Naive thymus-derived CD8-positive, alpha-beta T cell (primary cell): ENCODE measurements at places on chromosomes 1 and 21.

DNA sequence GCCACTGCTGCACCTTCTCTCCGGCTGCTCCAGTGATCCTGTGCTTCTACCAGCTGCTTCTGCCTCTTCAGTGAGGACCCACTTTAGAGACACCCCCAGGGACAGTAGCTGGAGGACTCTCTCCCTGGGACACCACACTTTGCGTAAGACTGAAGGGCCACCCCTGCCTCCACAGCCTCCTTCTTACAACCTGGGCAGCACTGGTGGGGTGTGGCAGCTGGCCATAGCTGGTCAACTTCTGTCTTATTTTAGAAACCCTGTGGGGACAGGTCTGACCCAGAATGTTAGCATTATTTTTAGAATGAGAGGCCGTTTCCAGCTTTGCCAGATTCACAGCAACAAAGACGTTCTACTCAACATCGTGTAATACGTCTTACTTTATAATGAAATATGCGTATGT, 1.1 kb upstream of the KRTAP10-9 start:
- no peak for DNase-seq

DNA sequence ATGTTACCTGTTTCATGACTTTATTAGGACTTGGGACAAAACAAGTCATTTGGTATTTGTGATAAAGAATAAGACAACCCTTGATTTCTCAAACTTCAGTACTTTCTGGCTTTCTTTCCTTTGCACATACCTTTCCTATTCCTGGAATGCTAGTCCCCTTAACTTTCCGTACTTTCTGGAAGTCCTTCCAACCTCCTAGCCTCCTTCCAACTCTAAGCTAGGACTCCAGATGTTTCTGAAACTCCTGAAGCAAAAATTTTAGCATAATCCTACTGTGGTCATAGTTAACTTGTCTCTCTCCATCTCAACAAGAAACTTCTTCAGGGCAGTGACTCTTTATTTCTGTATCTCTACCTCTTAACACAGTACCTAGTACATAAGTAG, 19.8 kb upstream of the C1orf105 start:
- no peak for DNase-seq

GRCh38 chr1:16984717-16985116, 4.3 kb upstream of the MFAP2 start:
- DNase-seq = no peak

DNA sequence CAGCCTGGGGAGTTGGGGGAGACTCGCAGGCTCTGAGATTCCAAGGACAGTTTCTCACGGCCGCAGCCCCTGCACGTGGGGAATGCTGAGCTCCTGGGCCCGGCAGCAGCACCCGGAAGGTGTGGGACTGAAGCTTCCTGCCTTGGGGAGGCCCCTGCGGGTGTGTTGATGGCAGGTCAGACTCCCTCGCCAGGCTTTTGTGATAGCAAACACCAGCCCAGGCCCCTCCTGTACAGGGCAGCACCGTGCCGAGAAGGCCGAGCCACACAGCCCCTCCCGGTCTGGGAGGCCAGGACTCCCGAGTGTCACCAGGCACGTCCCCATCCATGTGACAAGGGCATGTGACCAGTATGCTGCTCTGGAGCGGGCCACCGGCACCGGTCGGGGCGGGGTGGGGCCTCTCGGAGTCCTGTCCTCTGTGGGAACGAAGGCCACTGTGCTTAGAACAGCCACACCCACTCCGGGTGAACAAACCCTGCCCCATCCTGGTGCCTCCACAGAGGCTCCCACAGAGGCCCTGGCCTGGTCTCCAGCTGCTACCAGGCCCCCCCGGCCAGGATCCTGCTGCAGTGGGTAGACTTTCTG, 31.1 kb upstream of the ARHGEF16 start:
- DNase-seq = no peak

GRCh38 chr1:10900691-10901090, 104.2 kb upstream of the CASZ1 start:
- DNase-seq = no peak

DNA sequence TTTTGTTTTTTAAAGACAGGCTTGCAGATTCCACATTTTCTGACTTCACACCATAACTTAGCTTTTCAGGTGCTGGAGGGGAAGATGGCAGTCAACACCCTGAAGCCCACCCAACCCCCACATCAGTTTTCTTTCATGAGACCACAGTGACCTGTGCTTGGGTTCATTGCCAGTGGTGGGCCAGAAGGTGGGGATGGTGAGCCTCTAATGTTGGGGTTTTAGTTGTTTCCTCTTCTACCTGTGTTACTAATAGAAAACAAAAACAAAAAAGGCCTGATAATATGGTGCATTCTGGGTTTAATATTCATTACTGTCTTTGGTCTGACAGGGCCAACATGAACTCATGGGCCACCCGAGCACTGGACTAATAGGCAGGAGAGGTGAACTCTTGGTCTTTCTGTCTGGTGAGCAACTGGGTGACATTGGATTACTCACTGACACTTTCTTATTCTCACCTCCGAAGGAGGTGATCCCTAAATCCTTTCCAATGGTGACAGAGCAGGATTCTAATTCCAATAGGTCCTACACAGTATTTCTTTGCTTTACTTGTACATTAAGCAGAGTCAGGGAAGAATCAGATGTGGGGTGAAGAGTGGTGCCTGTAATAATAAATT, 132.8 kb downstream of the CLIC6 start:
- DNase-seq = no peak

DNA sequence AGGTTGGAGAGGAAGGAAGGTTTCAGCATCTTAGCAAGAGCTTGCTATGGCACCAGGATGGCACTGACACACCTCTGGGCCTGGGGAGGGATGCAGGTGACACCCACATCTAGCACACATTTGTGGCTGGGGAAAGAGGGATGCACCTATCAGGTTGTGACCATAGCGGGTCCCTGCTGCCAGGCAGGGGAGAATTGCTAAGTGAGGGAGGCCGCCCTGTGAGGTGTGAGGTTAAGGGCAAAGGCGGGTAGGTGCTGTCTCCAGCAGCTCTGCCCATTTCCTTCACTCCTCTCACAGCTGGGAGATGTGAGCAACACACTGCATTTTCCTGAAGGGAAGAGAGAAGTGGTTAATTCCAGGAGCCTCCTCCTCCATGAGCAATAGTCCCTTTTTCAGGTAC, 83.2 kb upstream of the TLR5 start:
- no peak for DNase-seq

GRCh38 chr1:42164551-42165420, at the start of gene GUCA2A:
GUCA2A (minus strand) TSS chr1:42164745; CDS start chr1:42164712, 33 bp downstream.
- no peak for DNase-seq

- DNase-seq = peak; percentile 72
These were observed 30.5 kb downstream of the MROH7 start for GRCh38 chr1:54671985-54672608.

DNA sequence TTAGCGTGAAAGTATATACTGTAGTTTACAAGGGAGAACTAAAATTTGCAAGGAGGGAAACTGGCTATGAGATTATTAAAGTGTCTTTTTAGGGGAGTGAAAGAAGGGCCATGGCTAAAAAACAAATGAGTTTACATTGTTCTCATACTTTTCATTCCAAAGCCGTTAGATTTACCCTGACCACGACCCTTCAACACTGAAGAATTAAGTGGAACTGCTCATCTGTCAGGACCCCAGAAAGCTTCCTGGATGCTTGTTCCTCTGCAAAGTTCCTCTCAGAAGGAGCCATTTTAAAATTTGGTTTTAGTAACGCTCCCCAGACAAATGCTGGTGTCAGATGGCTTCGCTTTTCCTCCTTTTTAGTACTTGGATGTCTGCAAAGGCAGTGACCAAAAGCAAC, 82.7 kb upstream of the ZBTB18 start:
- no peak for DNase-seq

DNA sequence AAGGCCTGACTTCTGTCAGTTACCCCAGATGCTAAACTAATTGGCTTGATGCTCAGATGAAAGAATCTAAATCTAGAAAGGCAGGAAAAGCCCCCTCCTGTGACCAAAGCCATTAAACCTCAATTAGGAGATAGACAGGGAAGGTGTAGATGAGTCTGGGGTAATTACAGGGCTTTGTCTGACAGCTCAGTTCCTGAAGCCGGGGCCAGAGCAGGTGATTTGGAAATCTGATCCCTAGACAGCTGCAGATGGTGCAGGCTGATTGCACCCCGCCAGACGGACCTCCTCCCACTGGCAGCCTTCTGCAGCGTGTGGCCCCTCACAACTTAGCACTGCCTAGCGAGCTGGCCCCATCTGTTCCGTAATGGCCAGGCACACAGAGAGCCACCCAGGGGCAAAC, 395.1 kb downstream of the HLX start:
- DNase-seq = no peak

- no peak for DNase-seq
These were observed 401 bp downstream of the UQCRH start for GRCh38 chr1:46303872-46304326.

DNA sequence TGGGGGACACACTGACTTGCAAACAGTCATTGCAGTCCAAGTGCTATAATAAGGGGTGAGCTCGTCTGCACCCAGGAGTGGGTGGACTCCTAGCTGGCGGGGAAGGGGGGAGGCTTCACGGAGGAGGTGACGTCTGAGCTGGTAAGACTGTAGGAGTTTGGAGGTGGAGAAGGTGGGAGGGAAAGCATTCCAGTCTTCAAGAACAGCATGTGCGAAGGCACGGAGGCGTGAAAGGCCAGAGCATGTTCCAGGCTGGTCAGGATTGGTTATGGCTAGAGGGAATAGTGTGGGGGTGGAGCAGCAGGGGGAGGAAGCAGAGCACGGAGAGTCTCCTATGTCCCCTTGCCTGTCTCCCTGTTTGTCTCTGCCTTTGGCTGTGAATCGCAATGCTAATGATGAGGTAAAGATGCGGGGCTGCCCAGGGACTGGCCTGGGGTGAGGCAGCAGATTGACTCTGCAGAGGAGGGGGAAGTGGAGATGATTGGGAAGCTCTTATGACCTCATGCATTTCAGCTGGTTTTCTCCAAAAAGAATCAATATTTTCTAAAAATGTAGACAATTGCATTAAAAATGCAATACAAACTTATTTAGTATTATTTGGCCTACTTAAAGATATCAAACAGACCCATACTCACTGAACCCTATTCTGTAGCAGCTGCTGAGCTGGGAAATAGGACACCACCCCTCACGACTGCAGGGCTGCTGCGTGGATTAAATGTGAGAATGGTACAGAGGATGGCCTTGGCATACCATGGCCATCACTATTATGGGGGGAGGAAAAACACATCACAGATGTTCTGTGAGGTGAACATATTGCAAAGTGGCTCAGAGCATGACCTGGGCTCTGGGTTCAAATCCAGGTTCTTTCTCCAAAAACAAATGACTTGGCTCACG, 2.6 kb upstream of the ZNF436 start:
- no peak for DNase-seq

- DNase-seq = no peak
These were observed 66.7 kb upstream of the ACOT11 start for GRCh38 chr1:54481201-54481884.

DNA sequence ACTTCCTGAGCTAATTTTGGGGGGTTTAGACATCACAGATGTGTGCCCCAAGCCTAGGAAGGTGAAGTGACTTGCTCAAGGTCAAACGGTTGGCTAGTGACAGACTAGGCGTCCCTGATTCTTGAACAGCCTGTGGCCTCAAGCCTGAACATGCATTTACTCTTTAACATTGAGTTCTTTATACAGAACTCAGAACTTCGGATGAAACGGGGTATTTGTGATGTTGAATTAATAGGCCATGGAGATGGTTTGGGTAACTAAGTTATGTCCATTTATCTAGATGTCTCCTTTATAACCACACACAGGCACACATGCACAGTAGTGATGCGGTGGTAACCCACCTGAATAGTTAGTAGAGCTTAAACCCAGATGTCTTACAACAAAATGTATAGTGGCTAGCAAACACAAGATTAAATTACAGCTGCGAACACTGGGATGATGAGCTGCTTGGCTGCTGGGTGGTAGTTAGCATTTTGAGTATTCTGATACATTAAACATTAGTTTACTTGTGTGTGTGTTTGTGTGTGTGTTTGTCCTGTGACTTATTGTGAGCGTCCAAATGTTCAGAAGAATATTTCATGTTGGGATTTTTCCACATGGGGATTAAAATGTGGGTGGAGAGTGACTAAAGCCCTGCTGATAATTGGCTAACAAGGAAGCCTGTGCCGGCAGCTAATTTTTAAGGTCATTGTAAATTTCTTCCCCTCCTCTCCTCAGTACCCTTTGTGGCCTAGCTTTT, 2.3 kb downstream of the ATP1A1 start:
- no peak for DNase-seq

GRCh38 chr1:81833722-81834121, 33.0 kb downstream of the ADGRL2 start:
- no peak for DNase-seq

- DNase-seq = no peak
These were observed 437.7 kb upstream of the OLFM3 start for GRCh38 chr1:102434421-102434820.

- no peak for DNase-seq
These were observed 202.4 kb downstream of the SMYD3 start for GRCh38 chr1:246304484-246305259.

DNA sequence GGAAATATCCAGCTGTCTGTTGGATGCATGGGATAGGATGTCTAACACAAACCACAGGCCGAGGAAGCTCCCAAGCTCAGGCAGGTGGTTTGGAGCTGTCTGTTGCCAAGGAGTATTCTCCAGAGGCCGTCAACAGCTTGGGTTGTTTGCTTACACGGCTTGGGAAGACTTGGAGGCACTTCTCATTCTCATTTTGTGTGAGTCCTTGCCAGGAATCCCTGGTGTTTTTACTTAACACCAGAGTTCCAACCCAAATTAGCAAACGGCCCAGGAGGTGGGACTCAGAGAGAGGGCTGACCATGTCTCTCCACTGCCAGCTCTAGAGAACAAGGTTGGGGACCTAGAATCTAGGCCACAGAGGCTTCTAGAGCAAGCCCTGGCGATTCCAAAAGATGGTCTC, 72.7 kb upstream of the FAM20B start:
- DNase-seq = no peak

GRCh38 chr1:178358456-178358855, 138.3 kb downstream of the CLEC20A start:
- no peak for DNase-seq

GRCh38 chr1:219909476-219909875, 18.9 kb downstream of the SLC30A10 start:
- no peak for DNase-seq

GRCh38 chr1:65112811-65113210, 35.2 kb upstream of the AK4 start:
- DNase-seq = no peak

DNA sequence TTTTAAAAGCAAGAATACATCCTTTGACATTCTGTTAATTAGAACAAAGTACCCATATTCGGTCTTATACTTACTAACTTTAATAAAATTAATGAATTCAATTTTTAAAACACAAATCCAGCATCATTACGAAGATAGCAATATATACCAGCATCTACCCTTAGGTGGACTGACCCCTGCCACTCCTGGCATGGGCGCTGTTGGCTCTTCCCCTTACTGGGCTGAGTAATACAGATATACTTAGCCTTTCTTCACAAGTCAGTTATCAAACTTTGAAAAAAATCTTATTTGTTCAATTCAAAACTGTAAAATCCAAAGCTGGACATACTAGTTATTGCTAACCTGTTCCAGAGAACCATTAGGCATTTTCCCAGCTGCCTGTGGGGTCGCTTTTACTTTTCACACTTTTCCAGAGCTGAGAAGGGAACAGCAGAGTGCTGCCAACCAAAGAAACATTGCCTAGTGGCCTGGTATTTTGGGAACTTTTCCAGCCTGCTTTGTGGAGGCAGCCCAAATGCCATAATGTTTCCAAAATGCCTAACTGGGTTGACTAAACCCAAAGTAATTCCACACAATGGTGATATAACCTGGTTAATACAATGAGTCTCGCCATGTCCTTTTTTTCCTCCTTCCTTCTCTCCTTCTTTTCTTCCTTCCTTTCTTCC, 424.7 kb upstream of the ADGRL2 start:
- no peak for DNase-seq

GRCh38 chr1:154736841-154737240, 128.9 kb upstream of the ADAR start:
- DNase-seq = no peak

GRCh38 chr1:209809611-209810010, 3.7 kb upstream of the IRF6 start:
- DNase-seq = no peak
